Activated T-cell treated with anti-CD3 and anti-CD28 coated beads, Interleukin-2, amount 50 U/mL, for 72 hours (primary cell): ENCODE measurements at places on chromosomes 13 and 19. TPM values are rescaled to one million over a fixed set of nuclear protein-coding genes. Genes with fewer than 3 reads are reported as not detected.

The LYPD5 gene
- 0.21 TPM for total RNA-seq

The VPS36 gene
- 40.2 TPM for total RNA-seq

The FAM174C gene
- total RNA-seq, result 69.1 TPM

The IQCN gene
- total RNA-seq, result 2.8 TPM

The PCDH17 gene
- total RNA-seq, result 0.07 TPM

The TUBA3C gene
- not detected for total RNA-seq

The CASP14 gene
- total RNA-seq, result not detected

The ZNF709 gene
- total RNA-seq, result 4.8 TPM

The TSSK6 gene
- 5.6 TPM for total RNA-seq

The GJA3 gene
- 0.74 TPM for total RNA-seq

The METTL21C gene
- total RNA-seq, result not detected

The CRB3 gene
- total RNA-seq, result 5.0 TPM

The TMPRSS9 gene
- 0.19 TPM for total RNA-seq

The ECSIT gene
- total RNA-seq, result 35.7 TPM

The DPF1 gene
- total RNA-seq, result 0.99 TPM

The SMIM44 gene
- not detected for total RNA-seq

The KLK2 gene
- not detected for total RNA-seq

The CEACAM7 gene
- not detected for total RNA-seq

The CYP2B6 gene
- total RNA-seq, result not detected

The NAPSA gene
- 43.2 TPM for total RNA-seq

The ZNF829 gene
- 9.0 TPM for total RNA-seq

The SULT2B1 gene
- not detected for total RNA-seq

The LILRB3 gene
- 1.2 TPM for total RNA-seq

The ZNF626 gene
- total RNA-seq, result 9.1 TPM

The NOTCH3 gene
- total RNA-seq, result 0.02 TPM

The TMEM255B gene
- 1.2 TPM for total RNA-seq

The ZNF566 gene
- 5.8 TPM for total RNA-seq

The CAPS gene
- total RNA-seq, result 20.9 TPM

The ZNF730 gene
- total RNA-seq, result 1.2 TPM

The THSD8 gene
- 27.1 TPM for total RNA-seq

The SBSN gene
- total RNA-seq, result 0.21 TPM

The TBXA2R gene
- 2.9 TPM for total RNA-seq

The C19orf81 gene
- total RNA-seq, result 5.1 TPM

The NKPD1 gene
- 0.72 TPM for total RNA-seq

The SPATA13 gene
- 60.8 TPM for total RNA-seq

The CEACAM19 gene
- total RNA-seq, result 4.3 TPM

The C13orf42 gene
- total RNA-seq, result not detected

The KLF1 gene
- total RNA-seq, result 0.58 TPM

The TEX101 gene
- not detected for total RNA-seq

The MAST1 gene
- 6.0 TPM for total RNA-seq

The CD70 gene
- total RNA-seq, result 31.5 TPM

The SUPT5H gene
- total RNA-seq, result 201 TPM

The KLK12 gene
- not detected for total RNA-seq

The KCNC3 gene
- total RNA-seq, result 8.3 TPM

The PNMA8C gene
- total RNA-seq, result not detected

The PEAK3 gene
- total RNA-seq, result 0.09 TPM

The VWA8 gene
- total RNA-seq, result 35.0 TPM

The SSC5D gene
- 1.7 TPM for total RNA-seq

The CEACAM3 gene
- total RNA-seq, result not detected

The PRODH2 gene
- total RNA-seq, result not detected

The WDR62 gene
- total RNA-seq, result 21.6 TPM

The ICAM1 gene
- 40.1 TPM for total RNA-seq

The ZNF583 gene
- 2.7 TPM for total RNA-seq

The IFNL1 gene
- 1.7 TPM for total RNA-seq

The DYRK1B gene
- total RNA-seq, result 6.1 TPM

The FFAR2 gene
- total RNA-seq, result not detected
